ENCODE measurements at places on chromosomes 16 and 17.

DNA sequence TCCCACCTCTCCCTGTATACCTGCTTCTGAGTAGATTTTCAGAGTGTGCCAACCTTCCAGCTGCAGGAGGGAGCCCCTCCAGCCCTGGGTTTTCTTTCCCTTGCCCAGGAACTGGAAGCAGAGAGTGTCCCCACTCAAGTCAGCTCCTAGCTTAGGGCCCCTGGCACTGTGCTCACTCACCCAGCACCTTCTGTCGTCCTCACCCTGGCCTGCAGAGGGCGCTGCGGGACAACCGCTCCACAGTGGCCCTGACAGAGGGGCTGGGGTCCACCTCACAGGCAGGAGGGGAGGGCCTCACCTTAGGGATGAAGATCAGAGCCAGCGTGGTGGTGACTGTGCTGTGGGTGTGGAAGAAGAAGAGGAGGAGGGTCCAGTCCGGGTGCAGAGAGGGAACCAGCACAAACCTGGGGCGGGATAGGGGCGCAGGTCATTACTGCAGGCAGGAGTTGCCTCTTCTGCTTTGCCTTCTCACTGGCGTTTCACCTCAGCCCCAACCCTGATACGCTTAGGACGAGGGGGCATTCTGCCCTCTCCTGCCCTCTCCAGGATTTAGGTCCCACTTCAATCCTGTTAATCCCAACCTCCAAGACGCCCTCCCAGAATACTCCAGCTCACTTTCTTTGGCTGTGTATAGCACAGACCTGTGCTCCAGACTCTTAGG is 10.0 kb downstream of the GPR179 start:
- no peak for DNase-seq

DNA sequence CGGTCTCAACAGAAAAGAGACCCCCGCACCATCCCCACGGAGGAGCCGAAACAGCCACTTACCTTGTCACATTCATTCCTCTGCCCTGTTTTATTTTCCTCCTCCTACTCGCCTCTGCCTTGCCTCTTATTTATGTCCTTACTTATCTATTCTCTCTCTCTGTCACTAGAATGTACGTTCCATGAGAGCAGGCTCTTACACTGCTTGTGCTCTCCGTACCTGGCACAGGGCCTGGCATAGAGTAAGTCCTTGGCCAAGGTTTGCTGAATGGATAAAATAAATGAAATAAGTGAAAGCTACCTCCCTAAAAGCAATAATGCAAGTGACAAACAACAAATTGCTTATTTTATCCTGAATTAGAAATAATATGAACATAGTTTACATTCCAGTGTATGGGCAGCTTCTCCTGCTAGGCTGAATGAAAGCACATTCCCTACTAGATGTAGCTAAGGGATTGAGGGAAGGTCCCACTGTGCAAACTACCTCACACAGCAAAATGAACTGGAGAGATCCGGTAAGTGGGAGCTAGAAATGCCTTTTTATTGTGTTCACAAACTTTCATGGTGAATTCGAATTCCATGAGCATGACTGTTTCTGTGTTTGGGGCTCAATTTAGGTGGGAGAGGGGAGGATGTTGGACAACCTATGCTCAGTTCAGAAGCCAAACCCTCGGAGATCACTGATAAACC is 173.1 kb downstream of the PARN start:
- no peak for DNase-seq

DNA sequence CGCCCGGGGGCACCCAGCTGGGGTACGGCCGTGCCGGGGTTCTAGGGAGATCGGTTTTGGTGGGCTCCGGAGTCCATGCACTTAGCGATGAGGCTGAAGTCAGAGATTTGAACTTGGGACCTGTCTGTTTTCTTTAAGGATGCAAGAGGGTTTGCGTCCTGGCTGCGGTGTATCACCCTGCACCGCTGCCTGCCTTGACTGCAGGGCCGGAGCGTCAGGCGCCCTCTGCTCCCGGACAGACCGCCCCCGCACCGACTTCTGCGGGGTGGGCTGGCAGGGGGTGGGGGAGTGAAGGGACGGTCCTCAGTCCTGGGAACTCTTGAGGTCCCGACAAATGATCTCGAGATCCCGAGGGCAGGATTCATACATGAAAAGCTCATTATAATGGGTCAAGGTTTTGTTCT is 701 bp downstream of the PDP2 start:
- DNase-seq, result no peak

DNA sequence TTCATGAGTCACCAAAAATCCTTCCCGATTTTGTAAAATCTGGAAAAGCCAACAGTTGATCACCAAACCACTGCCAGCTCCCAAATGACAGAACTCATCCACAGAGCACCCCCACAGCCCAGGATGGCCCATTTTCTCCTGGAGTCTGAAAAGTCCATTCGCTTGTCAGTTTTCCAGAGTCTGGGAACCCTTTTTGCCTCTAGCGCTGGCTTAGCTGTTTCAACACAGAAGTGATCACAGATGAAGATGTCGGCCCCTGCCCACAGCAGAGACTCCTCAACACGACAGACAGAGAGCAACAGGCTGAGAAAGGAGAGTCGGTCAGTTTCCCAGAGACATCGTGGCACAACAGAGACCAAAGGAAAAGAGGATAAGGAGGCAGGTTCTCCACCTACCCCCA is 66.4 kb downstream of the NXN start:
- DNase-seq, result no peak

DNA sequence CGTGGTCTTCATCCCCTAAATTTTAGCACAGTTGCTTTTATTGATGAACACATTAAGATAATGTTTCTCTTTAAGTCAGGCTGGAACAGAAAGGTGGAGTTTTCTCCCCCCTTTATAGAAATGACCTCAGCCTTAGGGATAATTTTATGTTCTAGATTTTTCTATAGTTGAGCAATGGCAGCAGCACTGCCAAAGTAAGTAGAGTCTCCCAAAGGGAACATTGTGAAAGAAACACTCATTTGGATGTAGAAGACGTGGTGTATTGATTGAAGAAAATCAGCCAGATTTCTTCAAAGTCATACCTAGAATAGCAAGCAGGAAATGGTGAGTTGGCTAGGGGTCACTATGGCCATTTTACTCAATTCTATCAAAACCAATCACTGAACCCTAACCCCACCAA is 122.5 kb downstream of the DNAH9 start:
- no peak for DNase-seq

DNA sequence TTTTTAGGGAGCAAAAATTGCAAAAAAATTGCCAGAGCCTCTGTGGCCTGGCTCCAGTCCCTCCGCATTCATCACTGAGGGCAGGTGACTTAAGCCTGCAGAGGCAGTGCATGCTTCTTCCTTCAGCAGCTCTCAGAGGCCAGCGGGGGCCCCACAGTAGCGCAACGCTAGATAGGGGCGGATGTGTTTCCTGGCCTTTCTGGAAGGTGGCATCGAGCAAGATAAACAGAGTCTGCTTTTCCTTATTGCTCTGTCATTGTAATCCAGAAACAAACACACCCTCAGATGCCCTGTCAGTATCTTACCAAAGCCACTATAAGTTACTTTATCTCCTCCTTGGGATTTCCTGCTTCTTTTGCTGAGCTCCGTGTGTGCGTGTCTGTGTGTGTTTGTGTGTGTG is 75.5 kb upstream of the IRX6 start:
- no peak for DNase-seq

DNA sequence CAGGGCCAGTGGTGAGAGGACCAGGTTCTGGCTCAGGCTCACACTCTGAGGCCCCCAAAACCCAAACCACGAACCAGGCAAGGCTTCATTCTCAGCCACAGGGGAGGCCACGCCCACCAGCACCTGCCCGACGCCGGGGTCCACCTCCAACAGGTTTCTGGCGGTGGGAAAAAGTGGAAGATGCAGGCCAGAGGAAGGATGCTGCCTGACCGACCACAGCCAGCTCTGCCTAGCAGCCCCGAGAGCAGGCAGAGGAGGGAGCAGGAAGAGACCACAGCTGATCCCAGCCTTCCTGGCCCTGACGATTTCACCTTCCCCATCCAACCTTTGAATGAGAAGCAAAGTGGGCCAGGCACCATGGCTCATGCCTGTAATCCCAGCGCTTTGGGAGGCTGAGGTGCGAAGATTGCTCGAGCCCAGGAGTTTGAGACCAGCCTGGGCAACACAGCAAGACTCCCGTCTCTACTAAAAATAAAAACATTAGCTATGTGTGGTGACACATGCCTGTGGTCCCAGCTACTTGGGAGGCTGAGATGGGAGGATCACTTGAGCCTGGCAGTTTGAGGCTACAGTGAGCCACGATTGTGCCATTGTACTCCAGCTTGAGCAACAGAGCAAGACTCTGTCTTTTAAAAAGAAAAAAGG is 30.7 kb upstream of the SLC38A10 start:
- DNase-seq, result no peak
